H7 (cell line): ENCODE measurements at places on chromosomes 2 and 18. TPM values are rescaled to one million over a fixed set of nuclear protein-coding genes. Genes with fewer than 3 reads are reported as not detected.

DNA sequence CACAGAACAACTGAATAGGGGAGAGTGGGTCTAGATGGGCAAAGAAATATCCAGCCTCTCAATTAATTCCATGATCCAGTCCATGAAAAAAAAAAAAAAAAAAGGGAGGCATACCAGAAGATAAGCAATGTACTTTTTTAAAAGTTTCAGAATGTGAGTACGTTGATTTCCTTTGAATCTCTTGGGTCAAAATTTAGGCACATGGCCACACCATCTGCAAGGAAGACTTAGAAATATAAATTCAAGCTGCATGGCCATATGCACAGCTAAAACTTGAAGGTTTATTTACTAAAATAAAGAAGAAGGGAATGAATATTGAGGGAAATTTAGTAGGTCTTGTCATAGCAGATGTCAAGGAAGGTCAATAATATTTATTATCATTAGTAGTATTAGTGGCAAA lies 286.5 kb upstream of the CDH7 start:
- DNase-seq = no peak

GRCh38 chr18:24770311-24771024 lies 310.0 kb downstream of the HRH4 start:
- DNase-seq = no peak

ELOA2 gene
- total RNA-seq = not detected in 2 replicates

DNA sequence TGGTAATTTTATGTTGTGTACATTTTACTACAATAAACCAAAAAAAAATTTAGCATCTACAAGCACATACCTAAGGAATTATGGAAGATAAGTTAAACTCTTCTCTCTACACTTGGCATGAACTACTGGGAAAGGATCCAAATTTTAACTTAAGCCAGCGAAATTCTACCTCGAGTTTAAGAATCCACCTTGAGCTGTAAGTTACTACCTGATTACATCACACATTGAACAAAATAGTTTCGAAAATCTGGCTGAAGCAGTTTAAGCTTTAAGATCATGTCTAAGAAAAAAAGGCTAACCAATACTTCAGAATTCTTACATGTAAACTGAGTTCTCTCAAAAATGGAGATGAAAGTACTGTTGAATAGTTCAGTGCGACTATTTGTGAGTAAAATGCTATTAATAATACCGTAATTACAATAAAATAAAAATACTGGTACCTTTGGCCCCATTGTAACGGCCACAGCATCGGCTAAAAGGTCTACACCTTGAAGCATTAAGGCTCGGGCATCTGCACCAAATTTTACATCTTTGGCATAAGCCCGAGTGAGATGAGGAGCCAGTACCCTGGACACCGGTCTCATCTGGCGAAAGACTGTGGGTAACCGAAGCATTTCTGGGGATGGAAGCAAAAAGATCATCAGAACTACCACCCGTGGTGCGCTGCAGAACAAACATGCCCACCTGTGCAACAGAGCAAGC lies 1.3 kb downstream of the HSPD1 start:
- no peak for DNase-seq

DNA sequence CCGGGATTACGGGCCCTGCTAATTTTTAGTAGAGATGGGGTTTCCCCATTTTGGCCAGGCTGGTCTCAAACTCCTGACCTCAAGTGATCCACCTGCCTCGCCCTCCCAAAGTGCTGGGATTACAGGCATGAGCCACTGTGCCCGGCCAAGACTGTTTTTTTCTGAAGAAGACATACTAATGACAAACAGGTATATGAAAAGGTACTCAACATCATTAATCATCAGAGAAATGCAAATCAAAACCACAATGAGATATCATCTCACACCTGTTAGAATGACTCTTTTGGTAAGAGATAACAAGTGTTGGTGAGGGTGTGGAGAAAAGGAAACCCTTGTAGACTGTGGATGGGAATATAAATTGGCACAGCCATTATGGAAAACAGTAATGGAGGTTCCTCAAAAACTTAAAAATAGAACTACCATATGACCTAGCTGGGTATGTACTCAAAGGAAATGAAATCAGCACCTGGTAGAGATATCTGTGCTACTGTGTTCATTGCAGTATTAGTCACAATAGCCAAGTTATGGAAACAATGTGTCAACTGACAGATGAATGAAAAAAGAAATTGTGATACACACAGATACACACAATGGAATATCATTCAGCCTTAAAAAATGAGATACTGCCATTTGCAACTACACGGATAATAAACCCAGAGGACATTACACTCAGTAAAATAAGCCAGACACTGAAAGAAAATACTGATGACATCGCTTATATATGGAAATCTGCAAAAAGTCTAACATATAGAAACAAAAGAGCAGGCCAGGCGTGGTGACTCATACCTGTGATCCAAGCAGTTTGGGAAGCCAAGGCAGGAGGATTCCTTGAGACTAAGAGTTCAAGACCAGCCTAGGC lies 20.8 kb downstream of the SOS1 start:
- no peak for DNase-seq

DNA sequence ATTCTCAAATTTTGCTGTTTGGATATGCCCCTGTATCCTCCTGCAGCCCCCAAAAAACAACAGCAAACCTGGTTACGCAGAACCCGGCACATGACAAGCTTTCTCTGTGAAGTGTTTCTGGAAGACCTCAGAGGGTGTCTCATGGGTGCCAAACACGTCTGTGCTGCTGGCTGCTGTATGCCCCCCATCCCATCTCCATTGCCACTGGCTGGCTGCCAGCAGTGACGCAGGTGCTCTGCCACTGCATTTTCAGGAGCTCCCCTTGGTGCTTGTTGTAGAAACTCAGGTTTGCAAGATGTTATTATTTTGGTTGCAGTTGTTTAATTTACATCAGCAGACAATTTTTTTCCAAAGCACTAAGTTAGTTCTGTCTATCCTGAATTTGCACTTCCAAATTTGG lies 166.4 kb upstream of the FANCL start:
- no peak for DNase-seq

GRCh38 chr2:240350696-240351087 lies 84.8 kb upstream of the GPC1 start:
- peak; percentile 50 for DNase-seq

GRCh38 chr18:74503137-74503536 lies 7.0 kb downstream of the CNDP2 start:
- no peak for DNase-seq

DNA sequence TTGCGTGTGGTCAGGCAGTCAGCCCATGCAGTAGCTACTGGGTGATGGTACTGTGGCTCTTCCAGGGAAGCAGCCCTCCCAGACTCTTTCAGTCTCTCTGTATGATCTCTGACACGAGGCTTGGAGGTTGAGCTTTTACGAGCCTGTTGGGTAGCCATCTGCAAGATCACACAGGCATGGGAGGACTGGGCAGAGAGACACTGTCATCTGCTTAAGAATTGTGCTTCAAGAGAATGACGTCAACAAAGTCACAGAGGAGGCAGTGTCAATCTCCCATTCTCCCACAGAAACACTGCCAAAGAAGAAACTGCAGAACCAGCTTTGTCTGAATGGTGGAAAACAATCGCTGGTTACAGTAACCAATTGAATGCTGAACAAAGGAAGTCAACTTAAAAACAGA lies 78.4 kb upstream of the MC2R start:
- no peak for DNase-seq

GRCh38 chr2:105691947-105692390 lies 52.7 kb upstream of the NCK2 start:
- peak; percentile 29 for DNase-seq

IL1A gene
- 0.11 and 0.38 TPM in 2 replicates for total RNA-seq

GRCh38 chr2:239561446-239562001 lies 160.7 kb upstream of the HDAC4 start:
- no peak for DNase-seq

- no peak for DNase-seq
These were observed 144.3 kb downstream of the RPIA start for GRCh38 chr2:88835726-88836125.

DNA sequence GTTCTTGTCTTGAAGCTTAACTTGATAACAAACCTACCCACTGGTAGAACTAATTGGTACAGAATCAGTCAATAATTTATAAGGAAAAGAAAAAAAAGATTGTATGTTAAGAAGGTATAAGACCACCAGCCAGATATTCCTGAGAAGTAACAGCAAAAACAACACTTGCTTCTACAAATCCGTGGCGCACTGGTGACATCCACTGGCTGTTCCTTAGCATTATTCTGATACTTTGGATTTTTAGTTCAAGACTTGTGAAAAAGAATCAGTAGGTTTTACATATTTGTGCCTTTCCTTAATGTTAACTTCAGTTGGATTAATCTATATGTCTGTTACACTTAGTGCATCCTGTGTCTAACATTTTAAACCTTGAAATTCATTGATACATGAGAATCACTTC lies 141.8 kb downstream of the GRB14 start:
- no peak for DNase-seq

AMER3 gene
- total RNA-seq = 0.04 and 0.14 TPM in 2 replicates

GRCh38 chr2:160275656-160276055 lies 75.6 kb upstream of the ITGB6 start:
- no peak for DNase-seq

- peak; percentile 98 for DNase-seq
These were observed at the start of gene SP9 for GRCh38 chr2:174334781-174335251. SP9 (plus strand) TSS chr2:174334954; CDS start chr2:174335093, 139 bp downstream.

GRCh38 chr2:111126581-111126980 lies 5.9 kb downstream of the BCL2L11 start:
- DNase-seq = no peak

LCT gene
- 0.03 TPM in 1 of 2 replicates, not detected in the other for total RNA-seq

GRCh38 chr2:196277002-196277401 lies 105.6 kb upstream of the STK17B start:
- peak; percentile 26 for DNase-seq

DNA sequence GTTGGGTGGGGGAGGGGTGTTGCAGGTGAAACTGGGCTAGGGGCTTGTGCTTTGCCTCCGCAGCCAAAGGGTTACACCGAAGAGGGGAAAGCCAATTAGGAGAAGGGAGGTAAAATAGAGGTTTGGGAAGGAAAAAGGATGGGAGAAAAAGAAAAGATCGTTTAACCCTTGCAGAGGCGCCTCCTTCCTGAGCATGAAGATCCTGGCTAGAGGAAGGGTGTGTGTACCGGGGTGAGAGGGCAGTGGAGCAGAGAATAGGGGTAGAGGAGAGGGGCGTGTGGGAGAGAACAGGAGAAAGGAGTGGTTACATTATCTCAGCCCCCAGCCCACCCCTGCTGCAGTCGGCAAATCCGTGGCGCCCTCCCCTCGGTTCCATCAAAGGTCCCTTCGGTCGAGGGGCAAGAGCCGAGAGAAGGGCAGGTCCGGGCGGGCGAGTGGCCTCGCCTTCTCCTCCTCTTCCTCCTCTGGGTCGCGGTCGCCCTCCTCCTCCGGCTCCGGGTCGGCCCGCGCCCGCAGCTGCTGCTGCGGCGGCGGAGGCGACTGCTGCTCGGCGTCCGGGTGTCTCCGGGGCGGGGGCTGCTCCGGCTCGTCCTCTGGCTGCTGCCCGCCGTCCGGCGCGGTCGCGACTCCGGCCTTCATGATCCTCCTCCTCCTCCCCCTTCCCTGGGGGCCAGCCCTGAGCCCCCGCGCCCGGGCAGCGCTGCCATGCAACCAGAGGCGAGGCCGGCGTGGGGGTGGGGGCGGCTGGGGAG lies 1.1 kb downstream of the MARCHF4 start:
- peak; percentile 83 for DNase-seq

GRCh38 chr2:174717916-174718315 lies 46.4 kb downstream of the CHRNA1 start:
- DNase-seq = no peak

DNA sequence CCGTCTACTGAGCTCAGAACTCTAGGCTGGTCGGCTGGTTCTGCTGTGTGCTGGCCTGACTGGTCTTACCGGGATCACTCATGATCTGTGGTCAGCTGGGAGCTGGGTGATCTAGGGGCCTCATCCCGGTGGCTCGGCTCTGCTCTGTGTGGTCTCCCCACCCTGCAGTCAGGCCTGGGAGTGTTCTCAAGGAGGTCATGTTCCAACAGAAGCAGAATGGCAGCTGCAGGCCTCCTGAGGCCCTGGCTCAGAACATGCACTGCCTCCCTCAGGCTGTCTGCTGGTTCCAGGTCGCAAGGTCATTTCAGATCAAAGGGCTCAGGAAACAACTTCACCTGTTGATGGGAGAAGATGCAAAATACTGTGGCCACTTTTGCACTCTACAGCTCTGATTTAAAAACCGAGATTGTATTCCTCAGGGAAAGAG lies 81.1 kb upstream of the RFX8 start:
- DNase-seq = no peak

APLF gene
- total RNA-seq = 2.1 and 5.9 TPM in 2 replicates

DNA sequence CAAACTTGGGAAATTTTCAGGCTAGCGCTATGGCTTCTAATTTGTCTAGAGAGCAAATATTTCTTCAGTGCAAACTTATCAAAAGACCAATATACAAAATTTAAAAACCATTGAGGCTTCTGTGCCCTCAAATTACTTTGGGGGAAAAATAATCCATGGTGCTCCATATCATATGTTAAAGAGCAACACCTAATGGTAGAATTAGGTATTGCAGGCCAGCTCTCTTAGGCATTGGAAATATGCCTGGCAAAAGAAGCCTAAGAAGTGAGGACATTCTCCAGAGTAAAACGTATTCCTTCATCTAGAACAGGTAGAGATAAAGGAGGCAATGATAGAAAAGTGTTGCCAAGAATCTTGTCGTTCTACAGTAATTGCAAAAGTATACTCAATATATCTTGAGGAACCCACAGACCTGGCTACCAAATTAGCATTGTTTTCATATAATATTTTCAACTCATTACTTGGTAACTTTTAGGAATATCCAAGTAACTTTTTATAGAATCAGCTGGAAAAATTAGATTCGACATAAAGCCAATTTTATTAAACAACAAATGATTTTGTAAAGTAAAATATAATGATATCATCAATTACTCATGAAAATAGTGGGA lies 401.1 kb downstream of the BCL11A start:
- peak; percentile 43 for DNase-seq

RAD51AP2 gene
- total RNA-seq = 0.10 and 0.15 TPM in 2 replicates

DNA sequence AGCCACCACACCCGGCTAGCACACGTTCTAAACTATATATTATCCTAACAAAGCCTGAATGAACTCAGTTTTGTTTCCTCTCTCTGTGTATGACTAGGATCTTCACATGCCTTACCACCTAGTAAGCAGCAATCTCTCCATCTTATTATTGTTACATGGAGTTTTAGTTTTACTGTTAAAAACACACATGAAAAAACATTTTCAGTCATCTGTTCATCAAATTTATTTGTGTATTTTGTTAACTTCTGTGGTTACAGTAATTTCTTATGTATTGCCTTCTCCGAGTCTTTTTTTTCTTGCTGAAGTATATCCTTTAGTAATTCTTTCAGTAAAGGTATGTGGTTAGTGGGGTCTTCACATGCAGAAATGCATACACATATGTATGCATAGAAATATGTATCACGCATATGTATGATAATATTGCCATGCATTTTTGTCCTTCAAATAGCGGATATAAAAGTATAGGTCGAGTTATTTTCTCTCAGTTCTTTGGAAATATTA lies 31.4 kb downstream of the ANO7 start:
- no peak for DNase-seq
